Amniotic stem cell (primary cell): ENCODE measurements at places on chromosomes 5 and 9.

GRCh38 chr5:135008981-135009735 is 24.9 kb downstream of the PITX1 start:
- DNase-seq, result no peak

GRCh38 chr5:103031607-103032006 is 88.3 kb downstream of the GIN1 start:
- no peak for DNase-seq

DNA sequence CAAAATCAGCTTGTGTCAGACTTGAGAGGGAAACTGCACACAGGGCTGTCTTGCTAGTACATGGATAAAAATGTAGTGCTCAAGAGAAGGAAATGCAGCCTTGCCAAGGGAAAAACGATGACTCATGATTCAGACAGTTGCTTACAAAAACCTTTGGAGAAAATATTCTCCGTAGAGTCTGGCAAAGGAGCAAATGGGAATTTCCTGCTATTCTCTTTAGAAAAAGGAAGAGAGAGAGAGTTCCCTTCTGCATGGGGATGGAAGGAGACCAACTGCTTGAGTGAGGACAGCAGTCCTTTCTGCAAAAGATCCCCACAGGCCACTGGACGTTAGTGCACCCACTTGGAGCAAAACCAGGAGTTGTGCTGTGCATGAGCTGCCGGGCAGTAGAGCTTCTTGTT is 7.6 kb downstream of the IFNB1 start:
- DNase-seq, result peak; percentile 91

GRCh38 chr5:125552486-125552885 is 806.0 kb upstream of the ZNF608 start:
- DNase-seq, result no peak

DNA sequence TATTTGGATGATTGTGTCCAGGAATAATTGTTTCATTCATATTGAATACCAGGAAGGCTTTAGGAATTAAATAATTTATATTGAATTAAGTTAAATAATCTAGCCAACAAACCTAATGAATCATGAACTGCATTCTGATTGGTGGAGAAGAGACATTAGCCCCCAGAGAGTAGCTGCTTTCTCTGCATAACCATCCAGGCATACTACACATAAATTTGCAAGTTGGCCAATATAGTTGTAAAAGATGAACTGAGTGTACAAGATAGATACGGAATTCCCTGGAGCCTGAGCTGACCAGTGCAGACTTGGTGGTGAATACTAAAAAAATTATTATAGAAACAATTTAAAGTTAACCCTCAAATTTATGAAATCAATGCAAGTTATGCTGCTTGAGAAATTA is 311.8 kb upstream of the KIF2A start:
- DNase-seq, result no peak

DNA sequence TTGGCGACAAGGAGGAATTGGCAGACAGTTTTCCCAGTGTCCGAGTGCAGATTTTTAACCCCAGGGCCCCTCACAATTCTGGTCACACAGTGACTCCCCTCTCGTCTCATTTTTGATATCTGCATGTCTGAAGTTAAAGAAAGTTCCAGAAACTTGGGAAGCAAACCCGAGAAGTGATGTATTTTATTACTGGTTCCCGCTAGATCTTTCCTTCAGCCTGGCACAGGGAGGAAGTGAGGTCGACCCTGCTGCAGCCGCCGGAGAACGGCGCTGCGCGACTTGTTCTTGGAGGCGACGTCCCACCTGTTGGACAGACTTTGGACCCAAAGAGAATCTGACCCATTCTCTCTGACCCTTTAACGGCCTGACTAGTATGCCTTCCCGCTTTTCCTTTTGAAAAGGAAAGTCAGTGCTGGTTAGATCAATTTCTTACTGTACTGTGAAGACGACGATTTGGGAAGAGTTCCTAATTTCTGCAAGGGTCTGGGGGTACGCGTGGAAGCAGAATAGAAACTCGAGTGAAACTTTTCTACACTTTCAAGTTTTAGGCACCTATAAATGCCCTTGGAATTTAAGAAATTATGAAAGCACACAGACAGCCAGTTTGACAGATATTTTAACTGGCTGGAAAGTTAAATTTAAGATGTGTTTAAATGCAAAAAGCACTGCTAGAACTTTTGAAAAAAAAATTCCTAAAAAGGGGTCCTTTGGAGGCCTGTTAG is 744 bp downstream of the OTULIN start:
- no peak for DNase-seq

DNA sequence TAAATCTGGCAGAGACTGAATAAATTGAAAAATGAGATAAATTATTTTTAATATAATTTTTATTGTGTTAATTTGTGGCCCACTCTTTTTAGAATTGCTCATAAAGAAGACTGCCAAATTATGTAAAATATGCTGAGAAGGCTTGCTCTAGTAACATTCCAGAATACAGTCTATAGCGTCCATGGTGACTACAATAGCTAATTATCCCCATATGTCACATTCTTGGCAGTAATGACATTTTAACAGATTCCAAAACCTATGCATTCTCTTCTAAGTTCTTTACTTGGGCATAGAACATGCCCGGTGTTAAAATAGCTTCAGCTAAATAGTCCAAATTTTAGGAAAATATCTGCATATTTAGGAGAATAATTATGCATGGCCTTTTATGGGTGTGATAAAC is 697.0 kb upstream of the SEMA6A start:
- no peak for DNase-seq

DNA sequence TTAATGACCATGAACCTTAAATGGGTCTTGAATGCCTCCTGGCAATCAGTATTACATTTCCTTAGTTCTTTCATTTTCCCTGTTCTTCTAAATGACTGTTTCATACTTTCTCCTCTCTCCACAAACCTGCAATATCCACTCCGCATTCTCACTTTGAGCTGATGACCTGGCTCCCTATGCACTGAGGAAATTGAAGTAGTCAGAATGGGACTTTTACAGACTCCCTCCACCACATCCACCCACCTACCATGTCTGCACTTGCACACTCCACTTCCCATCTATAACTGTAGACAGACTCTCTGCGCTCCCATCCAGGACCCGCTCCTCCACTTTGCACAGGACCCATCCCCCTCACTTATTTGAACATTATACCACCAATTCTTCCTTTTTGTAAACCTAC is 36.2 kb upstream of the GZMA start:
- DNase-seq, result no peak

DNA sequence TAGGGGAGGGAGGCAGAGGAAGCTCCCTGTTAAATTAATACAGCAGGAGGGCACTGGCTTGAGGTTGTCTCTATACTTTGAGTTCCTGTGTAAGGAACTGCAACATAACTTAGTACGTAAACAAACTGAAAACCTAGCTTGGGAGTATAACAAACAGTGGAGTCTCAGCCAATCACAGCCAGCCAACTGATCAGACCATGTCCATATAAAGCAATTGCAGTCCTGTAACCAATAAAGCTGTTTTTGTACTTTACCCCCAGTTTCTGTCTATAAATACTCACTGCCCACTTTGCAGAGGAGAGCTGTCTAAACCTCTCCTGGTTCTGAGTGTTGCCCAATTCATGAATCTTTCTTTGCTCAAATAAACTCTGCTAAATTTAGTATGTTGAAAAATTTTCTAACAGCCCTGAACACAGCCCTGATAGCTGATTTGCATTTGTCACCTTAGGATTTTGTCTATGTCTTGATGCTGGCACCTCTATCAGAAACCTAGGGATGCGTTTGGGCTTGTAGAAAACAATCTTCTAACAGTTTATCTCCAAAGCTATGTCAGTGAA is 39.9 kb downstream of the GDNF start:
- no peak for DNase-seq

DNA sequence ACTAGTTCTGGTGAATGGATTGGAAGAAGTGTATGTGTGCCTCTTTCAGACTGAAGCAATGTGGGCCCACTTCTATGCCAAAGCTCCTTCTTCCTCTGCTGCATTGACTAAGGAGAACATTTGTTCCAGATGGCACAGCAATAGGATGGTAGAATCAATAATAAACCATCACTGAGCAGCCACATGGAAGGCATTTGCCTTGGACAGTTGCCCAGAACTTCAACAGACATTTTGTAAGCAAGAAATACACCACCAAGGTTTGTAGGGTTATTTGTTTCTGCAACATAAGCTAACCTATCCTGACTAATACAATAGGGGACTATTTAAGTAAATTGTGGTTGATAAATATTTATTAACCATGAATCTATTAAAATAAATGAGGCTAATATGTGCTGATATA is 37.7 kb upstream of the CSNK1G3 start:
- no peak for DNase-seq

DNA sequence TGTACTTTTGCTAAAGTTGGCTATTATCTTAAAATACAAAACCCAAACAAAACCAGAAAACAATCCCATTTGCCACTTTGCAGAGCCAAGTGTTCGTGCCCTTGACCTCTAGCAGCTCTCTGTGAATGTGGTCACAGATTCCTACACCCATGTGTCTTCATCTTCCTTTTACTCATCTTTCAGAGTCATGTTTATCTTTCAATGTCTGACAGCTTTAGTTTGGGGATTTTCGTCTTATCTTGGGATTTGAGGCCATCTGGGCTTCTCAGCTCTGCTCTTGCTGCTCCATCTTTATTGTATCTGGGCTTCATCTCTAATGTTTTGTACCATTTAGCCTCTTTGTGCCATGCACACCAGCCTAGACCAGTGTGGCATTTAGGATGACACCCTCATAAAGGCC is 81.0 kb downstream of the DAPK1 start:
- no peak for DNase-seq

DNA sequence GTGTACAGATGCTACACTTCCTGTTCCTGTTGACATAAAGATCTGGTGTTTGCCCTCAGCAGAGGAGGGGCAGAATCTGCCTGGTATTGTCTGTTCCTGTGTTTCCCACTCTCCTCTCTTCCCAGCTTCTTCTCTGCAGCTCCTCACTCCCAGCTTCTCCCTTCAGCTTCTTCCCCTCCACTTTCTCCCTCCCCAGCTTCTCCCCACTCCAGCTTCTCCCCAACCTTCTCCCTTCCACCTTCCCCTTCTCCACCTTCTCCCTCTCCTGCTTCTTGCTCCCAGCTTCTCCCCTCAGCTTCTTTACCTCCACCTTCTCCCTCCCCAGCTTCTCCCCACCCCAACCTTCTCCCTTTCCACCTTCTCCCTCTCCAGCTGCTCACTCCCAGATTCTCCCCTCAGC is 148.9 kb upstream of the IRX2 start:
- no peak for DNase-seq

DNA sequence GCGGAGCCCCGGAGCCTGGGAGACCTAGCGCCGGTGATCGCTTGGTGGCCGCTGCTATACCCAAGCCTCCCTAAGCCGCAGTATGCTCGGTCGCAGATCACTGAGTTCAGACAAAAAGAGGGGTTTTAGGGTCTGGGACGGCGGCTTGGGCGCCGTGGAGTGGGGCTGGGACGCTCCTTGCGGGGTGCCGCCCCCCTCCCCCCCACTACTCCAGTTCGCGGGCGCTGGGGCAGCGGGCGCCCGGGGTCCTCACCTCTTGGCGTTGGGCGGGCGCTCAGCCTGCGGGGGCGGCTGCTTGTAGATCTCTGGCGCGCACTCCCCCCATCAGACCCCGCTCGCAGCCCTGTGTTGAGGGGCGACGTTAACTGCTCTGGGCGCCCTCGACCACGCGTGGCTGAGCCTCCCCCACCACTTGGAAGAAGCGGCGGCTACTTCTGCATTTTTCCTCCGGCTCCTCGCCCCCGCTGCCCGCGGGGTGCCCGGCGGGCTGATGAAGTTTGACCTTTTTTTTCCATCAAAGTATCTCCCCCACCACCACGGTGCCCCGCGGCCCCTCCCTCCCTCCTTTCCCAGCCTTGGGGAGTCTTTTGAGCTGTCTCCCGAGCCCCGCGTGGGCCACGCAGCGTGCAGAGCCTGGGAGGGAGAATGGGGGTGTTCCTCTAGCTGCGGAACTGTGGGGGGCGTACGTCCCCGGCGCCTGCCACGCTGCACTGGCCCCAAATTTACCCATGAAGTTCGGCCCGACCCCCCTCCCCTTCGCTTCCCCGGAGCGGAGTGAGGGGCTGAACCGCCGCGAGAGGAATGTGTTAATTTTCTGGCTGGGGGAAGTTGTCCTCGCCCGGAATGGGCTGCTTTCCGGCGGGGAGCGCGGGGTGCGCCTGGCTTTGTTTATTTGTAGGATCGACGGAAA is 1.2 kb downstream of the CXXC5 start:
- DNase-seq, result no peak

GRCh38 chr5:124230456-124230855 is 516.0 kb downstream of the ZNF608 start:
- no peak for DNase-seq

GRCh38 chr9:100673249-100673648 is 95.4 kb downstream of the CAVIN4 start:
- DNase-seq, result no peak

- DNase-seq, result no peak
Measured at GRCh38 chr5:167671176-167671575, 620.3 kb upstream of the WWC1 start.

- no peak for DNase-seq
Measured at GRCh38 chr9:76729116-76729515, 35.1 kb upstream of the PCA3 start.

DNA sequence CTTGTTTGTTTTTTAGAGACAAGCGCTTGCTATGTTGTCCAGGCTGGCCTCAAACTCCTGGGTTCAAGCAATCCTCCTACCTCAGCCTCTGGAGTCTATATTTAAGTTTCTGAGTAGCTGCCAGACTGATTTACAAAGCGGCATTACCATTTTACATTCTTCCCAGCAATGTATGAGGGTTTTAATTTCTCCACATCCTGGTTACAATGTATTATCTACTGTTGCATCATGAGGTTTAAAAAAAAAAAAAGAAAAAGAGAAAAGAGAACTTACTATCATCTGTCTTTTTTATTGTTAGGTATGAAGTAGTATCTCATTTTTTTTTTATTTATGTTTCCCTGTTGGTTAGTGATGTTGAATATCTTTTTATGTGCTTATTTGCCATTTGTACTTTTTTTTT is 18.9 kb upstream of the CLINT1 start:
- no peak for DNase-seq

- no peak for DNase-seq
Measured at GRCh38 chr5:575636-576035, 36.5 kb upstream of the CEP72 start.

GRCh38 chr5:113510836-113511451 is 2.5 kb upstream of the YTHDC2 start:
- no peak for DNase-seq

DNA sequence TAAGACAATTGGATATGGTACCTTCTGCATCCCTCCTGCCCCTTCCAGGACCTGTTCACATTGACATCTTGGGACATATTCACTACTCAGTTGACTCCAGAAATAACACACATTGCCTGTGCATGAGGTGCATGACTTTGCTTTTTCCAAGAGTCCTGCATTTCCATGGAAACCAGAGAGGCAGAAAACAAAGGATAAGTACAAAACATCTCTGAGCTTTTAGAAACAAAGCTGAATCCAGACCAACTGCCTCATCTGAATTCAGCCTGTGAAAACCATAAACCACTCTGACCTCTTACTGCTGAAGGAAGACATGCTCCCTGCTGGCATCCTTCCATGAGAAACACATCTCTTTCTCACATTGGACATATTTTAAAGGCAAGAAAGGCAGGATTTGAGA is 695.1 kb downstream of the TAF11L14 start:
- DNase-seq, result no peak

- no peak for DNase-seq
Measured at GRCh38 chr5:8458038-8458383, 589.1 kb downstream of the MTRR start.
